ENCODE measurements at places on chromosomes 3 and 15.

GRCh38 chr3:157590273-157590672 lies 87.1 kb upstream of the VEPH1 start:
- ATAC-seq: no peak

DNA sequence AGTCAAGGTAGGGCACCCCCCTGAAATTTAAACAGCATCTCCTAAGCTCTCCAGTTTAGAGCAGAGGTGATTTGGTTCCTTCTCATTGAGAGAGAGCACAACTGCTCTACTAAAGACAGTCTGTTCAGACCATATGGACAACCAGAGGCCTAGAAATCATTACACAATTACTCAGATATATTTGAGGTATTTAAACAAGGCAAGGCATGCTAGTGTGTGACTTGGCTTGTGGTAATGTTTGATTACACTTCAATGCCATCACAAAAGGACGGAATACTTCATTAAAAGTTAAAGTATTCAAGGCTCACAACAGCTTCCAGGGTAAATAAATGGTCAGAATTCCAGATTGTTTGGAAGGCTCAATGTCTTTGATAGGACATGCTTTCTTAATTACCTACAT lies 110.2 kb downstream of the LRTM1 start:
- ATAC-seq: no peak

DNA sequence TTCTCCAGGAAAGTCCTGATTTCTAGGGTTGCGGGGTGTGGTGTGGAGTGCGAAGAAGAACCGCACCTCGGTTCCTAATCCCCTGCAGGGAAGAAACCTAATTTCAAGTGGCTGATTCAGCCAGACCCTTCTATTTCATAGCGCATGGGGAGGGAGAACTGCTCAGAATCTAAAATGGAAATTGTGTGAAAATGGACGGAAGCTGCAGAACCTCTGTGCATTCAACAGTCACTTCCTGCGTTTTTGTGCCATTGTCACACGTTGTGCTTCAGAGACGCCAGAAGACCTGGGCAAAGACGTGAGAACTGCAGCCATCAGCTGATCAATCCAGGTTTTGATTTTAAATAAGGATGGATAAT lies 1.2 kb downstream of the SIDT1 start:
- ATAC-seq: peak; percentile 60

GRCh38 chr3:58628823-58629562 lies 37.6 kb downstream of the FAM3D start:
- ATAC-seq: no peak

- ATAC-seq: no peak
Measured at GRCh38 chr3:52844290-52844975, 9.6 kb upstream of the MUSTN1 start.

DNA sequence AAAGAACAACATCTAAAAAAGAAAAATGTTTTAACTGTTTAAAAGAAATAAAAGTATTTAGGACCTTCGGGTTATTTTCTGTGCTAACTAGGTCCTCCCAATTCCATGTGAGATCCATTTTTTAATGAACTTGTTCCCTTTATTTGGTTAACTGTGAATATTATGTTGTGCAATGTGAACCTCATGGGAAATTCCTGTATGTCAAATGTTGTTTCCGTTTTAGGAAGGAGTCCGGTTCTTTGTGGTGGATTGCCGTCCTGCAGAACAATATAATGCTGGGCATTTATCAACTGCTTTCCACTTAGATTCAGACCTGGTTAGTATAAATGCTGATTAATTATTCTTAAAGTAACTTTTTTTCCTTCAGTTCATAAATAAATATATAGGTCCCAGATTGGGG lies 35.5 kb upstream of the NIT2 start:
- no peak for ATAC-seq

DNA sequence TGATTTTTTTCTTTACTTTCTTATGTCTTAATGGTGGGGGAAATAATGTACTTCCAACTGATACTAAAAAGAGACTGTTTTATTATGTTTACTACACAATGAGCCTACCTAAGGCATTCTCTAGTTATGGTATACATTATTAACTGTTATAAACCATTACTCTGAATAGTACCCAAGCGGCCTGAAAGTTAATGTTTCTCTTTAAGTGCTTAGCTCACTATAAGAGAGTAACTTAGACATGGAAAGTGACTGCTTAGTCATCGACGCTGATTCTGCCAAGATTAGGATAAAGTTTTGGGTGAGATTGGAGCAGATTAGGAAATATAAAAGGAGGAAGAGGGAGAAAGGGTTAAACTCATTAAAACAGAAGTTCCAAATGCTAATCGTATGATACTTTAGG lies 365.0 kb downstream of the NLGN1 start:
- no peak for ATAC-seq

GRCh38 chr3:162641317-162641716 lies 1144.7 kb downstream of the OTOL1 start:
- no peak for ATAC-seq

GRCh38 chr15:26287381-26287780 lies 424.3 kb upstream of the ATP10A start:
- no peak for ATAC-seq

- no peak for ATAC-seq
Measured at GRCh38 chr3:150371741-150372254, 36.3 kb upstream of the TSC22D2 start.
